Activated CD8-positive, alpha-beta T cell treated with anti-CD3 and anti-CD28 coated beads for 36 hours (primary cell): ENCODE measurements at places on chromosomes 4 and X. TPM values are rescaled to one million over a fixed set of nuclear protein-coding genes. Genes with fewer than 3 reads are reported as not detected.

The FAM241A gene
- 4.5 TPM for total RNA-seq

The ARMCX1 gene
- 4.7 TPM for total RNA-seq

The ZCCHC13 gene
- not detected for total RNA-seq

The CENPI gene
- total RNA-seq = 19.4 TPM

DNA sequence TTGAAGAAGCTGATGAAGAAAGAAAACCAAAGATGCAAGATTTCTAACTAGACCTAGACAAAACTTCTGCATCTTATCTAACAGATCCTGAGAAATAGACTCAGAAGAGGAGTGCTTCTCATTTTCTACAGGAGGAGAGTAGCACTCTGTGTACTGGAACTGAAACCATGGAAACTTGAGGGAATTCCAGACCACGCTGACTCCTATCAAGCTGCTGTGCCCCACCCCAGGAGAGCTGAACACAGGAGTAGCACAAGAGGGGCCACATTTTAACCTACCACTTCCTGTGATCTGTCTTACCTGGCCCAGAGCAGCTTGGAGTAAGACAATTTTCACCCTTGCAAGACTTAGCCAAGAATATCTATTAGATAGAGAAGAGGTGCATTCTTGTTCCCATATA lies 248.9 kb downstream of the SCFD2 start:
- DNase-seq = no peak

DNA sequence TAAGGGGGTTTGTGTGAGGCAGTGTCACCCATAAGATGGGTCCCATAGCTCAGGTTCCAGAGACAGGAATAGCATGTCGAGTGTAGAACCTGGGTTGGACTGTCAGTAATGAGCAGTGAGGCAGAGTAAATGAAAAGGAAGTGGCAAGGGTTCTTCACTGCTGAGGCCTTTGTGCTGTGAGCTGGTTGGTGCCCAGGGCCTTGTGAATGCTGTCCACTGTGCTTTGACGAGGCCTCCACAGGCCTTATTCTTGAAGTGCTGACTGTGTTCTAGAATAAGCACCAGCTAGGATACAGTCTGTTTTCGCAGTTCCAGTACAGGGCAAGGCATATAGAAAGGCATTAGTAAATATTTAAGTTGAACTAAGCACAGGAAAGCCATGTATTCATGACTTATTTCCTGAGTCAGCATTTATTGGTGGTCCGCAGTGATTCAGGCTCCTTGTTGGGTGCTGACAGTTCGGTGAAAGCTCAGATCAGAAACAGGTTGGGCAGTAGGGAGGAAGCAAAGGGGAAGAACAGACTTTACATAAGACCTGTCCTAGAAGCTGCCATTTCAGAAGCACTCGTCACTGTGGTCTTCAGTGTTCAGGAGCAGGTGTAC lies 25.6 kb upstream of the TADA2B start:
- DNase-seq = no peak

GRCh38 chr4:12957108-12957507 lies 527.0 kb downstream of the RAB28 start:
- no peak for DNase-seq

- DNase-seq = peak; percentile 15
These were observed 26.6 kb downstream of the ADRA2C start for GRCh38 chr4:3792813-3793212.

DNA sequence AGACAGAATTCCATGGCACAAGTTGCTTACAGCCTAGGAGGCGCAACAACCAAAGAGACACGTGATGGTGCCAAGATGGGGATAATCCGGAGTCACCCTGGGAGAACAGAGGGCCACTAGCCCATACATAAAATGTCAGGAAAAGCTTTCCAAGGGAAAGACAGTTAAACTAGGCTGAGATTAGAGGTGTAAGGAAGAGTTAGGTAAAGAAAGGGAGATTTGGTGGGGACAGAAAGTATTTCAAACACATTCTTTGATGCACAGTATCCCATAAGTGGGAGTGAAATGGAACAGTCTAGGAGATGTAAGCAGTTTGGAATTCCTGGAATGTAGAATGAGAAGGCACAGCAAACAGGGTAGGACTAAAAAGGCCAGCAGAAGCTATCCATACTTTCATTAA lies 860.9 kb upstream of the LCORL start:
- DNase-seq = no peak

- peak; percentile 22 for DNase-seq
These were observed at the start of gene MSL3 for GRCh38 chrX:11757719-11758399. Gene MSL3, plus strand, starts transcription at chrX:11758237. Its CDS starts 27 bp downstream, at chrX:11758264.

GRCh38 chrX:19343085-19343534 lies 617 bp upstream of the PDHA1 start:
- DNase-seq = no peak

- DNase-seq = no peak
These were observed 48.0 kb upstream of the IGFBP7 start for GRCh38 chr4:57158221-57158620.

- DNase-seq = no peak
These were observed 104.7 kb downstream of the PRRG1 start for GRCh38 chrX:37453821-37454220.

- DNase-seq = no peak
These were observed 13.3 kb upstream of the TBC1D19 start for GRCh38 chr4:26570596-26570995.

GRCh38 chr4:40254608-40255392 lies 58.0 kb downstream of the RHOH start:
- DNase-seq = peak; percentile 65

GRCh38 chr4:102620697-102621497 lies 119.7 kb downstream of the NFKB1 start:
- peak; percentile 31 for DNase-seq
